Brain pericyte (primary cell): ENCODE measurements at places on chromosomes 11 and 22.

GRCh38 chr11:12556788-12557384, 117.3 kb upstream of the TEAD1 start:
- peak; percentile 44 for DNase-seq

DNA sequence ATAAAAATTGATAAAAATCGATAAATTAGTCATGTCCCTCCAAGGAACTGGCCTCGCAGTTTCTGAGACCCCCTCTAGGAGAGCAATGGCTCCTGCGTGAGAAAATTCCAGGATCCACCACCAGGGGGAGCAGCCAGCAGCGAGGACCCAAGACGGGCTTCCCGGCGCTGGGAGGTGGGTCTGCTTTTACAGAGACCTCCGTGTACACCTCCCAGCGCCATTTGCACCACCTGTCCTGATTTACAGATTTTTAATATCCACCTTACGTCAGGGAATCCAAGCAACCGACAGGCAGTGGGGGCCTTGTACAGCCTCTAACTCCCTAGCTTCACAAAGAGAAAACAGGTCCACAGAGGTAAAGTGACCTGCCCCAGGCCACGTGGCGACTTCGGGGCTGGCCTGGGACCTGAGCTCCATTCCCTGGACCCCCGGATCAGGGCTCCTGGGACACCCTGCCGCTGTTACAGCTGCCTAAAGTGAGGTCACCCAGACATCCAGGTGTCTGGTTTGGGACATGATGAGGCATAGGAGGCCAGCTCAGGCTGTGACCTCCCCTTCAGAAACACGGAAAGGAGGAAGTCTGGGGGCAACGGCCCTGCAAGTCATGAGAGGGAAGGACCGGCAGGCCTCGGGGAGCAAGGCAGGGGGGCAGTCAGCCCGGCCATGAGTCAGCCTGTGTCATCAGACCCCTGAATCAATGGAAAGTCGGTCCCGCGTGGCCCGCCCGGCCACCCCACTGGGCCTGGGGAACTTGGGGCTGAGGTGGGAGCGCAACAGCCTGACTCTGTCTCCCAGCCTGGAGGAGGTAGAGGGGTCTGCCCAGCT, 3.5 kb downstream of the OSM start:
- no peak for DNase-seq

- DNase-seq, result no peak
These were observed 96.5 kb upstream of the FGF3 start for GRCh38 chr11:69915501-69916250.

- no peak for DNase-seq
These were observed 68.0 kb upstream of the TCF20 start for GRCh38 chr22:42338479-42338878.

DNA sequence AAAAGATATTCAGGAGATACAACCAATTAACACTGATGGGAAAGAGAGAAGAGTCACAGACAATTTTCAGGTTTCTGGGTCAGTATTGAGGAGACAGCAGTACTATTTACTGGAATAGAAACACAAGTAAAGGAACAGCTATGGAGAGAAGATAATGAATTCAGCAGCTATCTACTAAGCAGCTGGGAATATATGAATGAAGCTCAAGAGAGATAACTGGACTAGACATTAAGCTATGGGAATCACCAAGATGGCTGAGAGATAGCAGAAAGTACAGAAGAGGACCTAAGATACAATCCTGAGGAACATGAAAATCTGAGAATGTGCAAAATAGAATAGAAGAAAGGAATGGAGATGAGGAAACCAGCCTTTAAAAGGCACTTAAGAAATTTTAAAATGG, 15.9 kb downstream of the ALG9 start:
- no peak for DNase-seq

GRCh38 chr11:13229136-13229535, 48.5 kb upstream of the BMAL1 start:
- no peak for DNase-seq

DNA sequence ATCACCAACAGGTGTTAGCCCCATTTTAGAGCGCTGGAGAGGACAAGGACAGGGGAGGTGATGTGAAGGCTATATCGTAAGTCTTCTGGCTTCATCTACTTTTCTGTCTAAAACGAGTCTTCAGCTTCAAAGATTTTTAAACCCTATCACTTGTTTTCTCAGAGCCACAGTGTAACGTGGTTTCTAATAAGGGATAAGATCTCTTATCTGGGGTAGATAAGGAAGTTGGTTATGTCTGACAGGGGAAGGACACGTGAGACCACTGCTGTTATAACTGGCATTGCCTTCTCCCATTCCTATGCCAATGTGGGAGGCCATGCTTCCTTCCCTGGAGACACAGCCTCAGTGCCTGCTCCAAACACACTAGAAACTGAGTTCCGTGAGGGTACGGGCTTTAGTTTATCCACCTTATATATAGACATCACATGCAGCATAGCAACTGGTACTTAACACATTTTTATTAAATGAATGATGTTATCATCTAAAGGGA, 39.3 kb downstream of the LARGE2 start:
- DNase-seq, result no peak

DNA sequence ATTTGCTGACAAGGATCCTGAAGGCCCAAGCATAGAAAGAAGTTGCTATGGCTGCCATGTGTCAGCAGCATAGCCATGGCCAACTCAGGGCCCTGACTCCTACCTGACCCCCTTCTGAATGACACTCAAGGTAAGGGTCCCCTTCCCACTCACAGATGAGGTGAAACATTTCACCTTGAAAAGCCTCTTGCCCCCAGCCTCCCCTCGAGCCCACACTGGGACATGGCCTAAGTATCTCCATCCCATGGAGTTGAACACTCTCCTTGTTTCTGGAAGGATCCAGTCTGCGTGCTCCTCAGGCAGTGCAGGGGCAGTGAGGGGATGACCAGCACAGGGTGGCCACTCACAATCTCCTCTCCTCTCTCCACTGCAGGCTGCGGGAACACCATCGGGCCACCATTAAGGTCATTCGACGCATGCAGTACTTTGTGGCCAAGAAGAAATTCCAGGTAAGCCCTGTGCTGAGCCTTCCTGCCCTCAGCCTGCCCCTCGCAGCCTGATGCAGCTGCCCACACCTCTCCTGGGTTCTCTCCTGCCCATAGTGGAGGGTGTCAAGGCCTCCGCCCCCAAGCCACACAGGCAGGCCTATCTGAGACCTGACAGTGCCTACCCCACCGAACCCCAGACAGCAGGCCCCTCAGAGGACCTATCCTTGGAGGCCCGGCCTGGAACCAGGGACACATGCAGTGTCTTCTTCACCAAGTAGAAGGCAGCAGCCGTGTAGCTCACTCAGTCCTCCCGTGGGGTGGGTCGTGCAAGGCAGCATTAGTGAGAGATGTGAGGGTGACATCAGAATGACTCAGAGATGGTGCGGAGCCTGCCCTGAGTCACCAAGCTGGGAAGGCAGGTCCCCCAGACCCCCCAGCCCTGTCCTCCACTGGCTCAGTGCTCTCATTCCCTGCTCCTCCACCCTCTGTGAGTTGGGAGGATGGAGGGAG, 68.9 kb upstream of the KCNQ1OT1 start:
- no peak for DNase-seq

DNA sequence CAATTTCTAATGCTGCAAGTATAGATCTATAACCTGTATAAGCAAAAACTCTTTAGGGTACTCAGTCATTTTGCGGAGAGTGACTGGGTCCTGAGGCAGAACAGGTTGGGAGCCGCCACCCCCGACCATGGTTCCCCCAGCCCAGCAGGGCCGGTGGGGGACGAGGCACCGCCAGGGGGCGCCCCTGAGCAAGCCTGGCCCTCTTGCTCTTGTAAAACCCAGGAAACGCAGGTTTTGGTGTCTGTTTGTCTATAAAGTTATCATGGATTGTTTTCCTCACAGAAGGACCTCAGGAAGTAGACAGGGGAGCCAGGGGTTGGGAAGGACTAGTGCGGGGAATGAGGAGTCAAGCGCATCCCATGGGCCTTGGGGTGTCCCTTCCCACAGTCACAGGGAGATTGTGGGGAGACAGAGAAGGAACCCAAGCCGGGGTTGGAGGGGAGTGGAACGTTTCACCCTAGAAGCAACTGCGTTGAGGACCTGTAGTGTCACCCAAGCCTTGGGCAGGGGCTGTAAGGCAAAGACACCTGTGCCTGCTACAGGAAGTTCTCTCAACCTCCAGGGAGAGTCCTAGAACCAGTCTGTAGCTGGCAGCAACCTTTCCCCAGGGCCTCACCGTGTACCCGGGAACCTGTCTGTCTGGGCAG, 26.4 kb downstream of the KCTD17 start:
- no peak for DNase-seq
